ENCODE measurements at places on chromosomes 16 and 17.

DNA sequence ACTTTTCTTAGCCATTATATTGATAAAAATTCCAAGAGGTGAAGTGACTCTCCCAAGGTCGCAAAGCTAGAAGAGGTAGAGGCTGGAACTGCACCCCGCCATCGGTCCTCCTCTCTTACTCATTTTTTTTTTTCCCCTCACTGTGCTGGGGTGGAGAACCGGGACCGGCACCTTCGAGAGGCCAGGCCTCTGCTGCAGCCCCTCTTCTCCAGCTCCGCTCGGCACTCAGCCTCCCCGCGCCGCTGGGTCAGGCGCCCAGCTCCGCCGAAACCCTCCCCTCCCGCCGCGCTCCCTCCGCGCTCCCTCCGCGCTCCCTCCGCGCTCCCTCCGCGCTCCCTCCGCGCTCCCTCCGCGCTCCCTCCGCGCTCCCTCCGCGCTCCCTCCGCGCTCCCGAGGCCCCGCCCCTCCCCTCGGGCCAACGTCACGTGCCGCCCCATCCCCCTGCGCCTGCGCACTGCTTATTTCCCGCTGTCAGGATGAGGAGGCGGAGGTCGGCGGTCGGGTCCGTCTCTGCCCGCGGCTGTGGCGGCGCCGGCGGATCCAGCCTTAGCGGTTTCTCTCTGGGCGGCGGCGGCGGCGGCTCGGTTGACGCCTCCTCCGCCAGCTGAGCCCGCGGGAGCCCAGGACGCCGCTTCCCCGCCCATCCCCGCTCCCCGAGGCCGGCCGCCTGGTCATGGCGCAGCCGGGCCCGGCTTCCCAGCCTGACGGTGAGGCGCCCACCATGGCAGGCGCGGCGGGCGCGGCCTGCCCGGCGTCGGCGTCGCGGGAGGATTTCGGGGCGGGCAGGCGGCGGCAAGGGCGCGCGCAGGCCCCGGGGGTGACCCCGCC, at the start of gene RABEP1:
Gene RABEP1, plus strand, starts transcription at position 471 of the 828 bp plus-strand sequence. Its CDS starts 203 bp downstream, at position 674.
- peak; percentile 75 for DNase-seq

GRCh38 chr16:8552487-8553221, 37.7 kb downstream of the TMEM114 start:
- no peak for DNase-seq

DNA sequence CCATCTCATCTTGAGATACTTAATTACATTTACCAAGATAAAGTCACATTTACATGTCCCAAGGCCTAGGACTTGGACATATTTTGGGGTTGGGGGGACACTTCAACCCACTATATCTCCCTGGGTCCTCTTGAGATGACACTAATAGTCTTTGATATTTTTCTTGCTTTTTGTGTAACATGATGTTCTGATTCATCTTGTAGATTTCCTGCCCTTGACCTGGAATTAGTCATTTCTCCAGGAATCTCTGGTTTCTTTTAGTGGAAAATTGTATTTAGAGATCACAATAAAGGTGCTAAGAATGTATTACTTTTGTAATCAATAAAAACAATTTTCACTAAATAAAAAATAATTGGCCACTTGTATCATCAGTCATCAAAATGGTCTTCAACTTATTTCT, 157.3 kb downstream of the VPS53 start:
- no peak for DNase-seq

DNA sequence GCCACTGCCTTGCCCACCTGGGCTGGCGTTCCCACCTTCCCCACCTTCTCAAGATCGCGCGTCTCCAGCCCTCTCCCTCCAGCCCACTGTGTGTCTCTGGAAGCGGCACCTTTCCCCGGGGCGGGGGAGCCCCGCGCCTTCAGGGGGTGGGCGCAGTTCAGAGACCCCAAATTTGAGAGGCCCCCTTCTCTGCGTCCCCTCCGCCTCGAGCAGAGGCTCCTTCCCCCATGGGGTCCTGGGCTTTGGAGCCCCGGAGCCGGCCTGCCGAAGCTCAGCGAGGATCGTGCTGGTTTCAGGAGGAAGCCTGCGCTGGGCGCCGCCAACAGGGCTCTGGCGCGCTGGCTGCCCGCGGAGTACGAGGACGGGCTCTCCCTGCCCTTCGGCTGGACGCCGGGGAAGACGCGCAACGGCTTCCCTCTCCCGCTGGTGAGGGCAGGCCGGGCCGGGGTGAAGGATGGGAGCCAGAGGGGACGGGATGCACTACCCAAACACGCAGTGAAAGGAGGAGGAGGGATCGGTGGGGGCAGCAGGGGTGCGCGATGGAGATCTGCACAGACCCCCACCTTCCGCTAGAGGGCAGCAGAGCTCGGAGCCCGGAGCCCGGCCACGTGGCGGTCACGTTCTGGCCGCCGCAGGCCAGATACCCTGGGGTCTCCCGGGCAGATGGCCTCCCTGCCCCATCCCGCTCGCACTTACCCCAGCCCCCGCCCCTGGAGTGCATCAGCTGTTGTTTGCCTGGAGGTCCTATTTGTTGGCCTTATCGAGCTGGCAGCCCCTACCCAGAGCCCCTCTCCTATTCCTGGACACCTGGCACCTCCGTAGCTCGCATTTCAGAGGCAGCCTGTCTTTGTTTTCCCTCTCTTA, 11.1 kb downstream of the LPO start:
- peak; percentile 95 for DNase-seq

DNA sequence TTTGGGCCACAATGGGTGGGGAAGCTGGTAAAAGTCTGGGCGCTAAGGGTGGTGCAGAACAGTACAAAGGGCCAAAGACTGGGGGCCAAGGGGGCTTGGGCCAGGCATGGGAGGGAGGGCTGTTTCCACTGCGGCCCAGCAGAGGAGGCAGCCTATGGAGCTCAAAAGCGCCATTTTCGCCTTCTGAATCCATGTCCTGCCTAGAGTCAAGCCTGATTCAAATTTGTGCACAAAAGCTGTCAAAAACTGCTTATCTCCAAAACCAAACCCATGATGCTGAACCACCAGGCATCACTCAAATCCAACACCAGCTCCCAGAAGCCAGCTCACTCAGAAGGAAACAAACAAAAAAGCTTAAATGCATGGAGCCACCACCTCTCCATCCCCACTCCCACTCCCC, 16.0 kb downstream of the COG7 start:
- DNase-seq = no peak

GRCh38 chr16:31201582-31202413, 762 bp downstream of the PYCARD start:
- DNase-seq = no peak

Data from NCI-H524 (cell line).